ENCODE measurements at places on chromosomes 4 and X.

DNA sequence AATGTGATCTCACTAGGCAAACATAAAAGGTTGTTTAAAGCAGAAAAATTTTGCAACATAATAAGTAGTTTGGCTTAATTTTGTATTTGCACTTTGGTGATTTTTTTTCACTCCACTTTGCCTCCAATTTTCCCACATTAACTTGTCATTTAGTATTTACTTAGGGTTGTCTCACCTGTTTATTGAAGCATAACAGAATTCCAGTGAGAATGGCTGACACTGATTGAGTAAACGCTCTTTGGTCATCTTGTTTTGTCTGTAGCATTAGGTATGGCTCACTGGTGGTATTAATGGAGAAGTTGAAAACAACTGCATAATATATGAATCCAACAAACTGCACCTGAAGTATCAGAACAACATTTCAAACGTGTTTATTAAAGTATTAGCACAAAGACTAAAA, 799.5 kb upstream of the ADGRL3 start:
- no peak for DNase-seq

DNA sequence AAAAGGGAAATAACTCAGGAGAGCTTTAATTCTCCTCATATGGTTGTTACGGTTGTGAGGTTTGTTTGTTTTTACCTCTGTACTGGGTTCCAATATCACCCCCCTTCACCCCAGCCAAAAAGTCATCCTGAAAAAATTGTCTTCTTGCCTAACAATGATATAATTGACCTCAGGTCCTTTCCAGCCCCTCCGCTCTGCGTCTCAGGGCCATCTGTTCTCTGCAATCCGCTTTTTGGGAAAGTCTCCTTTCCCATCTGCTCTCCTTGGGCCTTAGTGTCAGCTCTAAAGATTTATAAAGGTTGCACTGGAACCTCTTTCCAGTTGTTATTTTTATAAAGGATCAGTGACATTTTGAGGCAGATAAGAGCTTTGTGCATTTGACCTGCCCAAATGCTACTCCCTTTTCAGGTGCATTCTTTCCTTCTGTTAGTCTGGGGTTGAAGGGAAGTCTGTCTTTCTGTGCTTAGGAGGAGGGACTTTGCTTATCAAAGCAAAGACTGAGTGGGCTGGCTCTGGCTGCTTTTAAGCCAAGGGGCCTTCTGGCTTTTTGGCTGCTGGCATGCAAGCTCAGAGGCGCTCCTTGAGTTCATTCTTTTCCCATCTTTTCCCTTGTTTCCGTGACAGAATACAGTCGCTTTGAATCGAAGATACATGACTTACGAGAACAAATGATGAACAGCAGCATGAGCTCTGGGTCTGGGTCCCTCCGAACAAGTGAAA, 34.1 kb downstream of the DLG3 start:
- no peak for DNase-seq

- no peak for DNase-seq
Measured at GRCh38 chrX:39555431-39555830, 542.3 kb downstream of the BCOR start.

- no peak for DNase-seq
Measured at GRCh38 chr4:106340774-106341173, 24.4 kb downstream of the AIMP1 start.

DNA sequence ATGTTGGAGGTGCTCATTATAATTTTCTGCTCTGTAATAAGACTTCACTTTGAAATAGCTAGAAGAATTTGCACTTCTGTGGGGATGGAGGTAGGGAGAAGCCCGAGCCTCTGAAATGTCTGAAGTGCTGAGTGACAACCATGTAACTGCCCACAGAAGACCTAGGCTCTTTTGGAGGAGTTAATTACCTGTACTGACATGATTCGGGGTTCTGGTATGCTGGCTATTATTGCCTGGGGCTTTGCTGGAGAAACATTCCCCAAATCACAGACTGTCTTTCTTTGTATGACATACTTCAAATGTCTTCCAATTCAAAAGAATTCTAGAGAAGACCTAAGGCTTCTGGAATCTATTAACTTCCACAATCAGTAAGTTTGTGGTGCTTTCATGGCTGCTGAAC, 211.2 kb upstream of the POF1B start:
- no peak for DNase-seq

GRCh38 chrX:71563921-71564320, 14.3 kb upstream of the GCNA start:
- no peak for DNase-seq

GRCh38 chr4:97121493-97121892, 1021.8 kb downstream of the STPG2 start:
- no peak for DNase-seq

DNA sequence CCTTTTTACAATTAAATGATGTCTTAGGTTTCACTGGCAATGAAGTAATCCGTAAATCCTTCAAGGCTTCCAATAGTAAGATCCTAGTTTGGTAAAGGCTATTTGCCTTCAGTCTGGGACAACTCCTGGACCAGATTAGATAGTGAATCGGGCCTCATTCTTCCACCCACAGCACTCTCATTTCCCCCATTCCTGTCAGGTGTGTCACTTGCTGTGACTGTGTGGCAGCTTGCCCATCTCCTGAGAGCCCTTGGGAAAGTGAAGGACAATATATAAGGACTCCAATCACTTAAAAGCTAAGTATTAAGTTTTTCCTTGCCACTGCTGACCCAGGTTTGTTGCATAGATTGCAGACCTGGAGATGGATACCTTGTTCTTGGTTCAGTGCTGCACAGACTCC, 3.3 kb upstream of the GASK1B start:
- no peak for DNase-seq

GRCh38 chr4:4658052-4658451, 116.2 kb upstream of the STX18 start:
- DNase-seq, result no peak

DNA sequence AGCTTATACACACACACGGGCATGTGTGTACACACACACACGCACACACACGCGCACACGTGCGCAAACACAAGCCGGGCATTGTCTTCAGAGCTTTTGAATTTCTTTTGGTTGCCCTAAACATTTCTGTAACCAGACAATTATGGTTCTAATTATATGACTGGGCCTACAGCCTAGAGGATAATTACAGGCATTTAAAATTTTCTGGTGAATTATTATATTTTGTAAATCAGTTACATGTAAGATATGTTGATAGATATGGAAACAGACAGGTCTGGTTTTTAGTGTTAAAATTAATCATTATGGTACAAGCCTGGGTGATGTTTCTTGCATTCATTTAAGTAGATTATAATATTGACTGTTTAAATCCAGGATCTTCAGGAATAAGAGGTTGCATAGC, 1120.5 kb downstream of the ADGRL3 start:
- DNase-seq, result no peak

DNA sequence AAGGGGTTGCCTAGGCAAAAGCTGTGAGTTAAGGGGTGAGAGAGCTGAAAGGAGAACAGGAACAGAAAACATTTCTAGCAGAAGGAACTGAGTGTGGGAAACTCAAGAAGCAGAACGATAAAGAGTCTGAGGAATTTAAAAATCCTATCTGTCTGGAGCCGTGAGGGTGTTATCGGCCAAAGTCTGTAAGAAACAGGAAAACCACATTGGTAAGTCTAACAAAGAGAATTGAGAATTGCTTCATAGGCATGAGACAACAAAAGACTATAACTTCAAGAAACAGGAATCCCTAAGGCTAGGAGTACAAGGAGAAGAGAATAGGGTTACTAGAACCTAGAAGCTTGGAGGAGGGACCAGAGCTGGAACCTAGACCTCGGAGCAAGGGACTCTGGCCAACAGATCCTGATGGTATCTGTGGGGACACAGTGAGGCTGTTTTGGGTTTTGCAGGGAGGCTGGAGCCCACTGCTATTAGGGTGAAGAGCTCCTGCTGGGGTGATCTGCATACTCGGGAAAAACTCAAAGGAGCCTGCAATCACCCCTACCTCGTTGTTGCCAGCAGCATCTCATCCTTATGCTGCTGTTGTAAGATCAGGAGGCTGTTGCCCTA, 175.6 kb downstream of the FBXO8 start:
- DNase-seq, result no peak

DNA sequence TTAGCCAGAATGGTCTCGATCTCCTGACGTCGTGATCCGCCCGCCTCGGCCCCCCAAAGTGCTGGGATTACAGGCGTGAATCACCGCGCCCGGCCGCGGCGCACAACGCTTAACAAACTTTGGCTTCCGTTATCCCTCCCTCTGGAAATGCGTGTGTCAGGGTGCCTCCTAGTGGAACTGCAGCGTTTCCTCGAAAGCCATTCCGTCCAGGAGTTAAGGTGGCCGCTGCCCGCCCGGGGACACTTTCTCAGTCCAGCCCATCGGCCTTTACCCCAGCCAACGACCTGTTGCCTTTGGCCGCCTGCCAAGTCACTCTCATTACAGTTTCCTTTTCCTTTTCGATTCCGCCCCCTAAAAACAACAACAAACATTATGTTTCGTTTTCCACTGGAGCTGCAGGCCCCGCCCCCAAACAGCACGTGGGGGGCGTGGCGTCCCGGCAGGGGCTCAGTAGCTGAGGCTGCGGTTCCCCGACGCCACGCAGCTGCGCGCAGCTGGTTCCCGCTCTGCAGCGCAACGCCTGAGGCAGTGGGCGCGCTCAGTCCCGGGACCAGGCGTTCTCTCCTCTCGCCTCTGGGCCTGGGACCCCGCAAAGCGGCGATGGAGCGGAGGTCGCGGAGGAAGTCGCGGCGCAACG, at the start of gene HERC5:
Gene HERC5 (plus strand): TSS at position 450 of the 637 bp plus-strand sequence. CDS start 151 bp downstream, at position 601.
- peak; percentile 95 for DNase-seq

- no peak for DNase-seq
Measured at GRCh38 chrX:120664081-120664480, 34.2 kb upstream of the C1GALT1C1 start.

GRCh38 chr4:55865228-55865806, 11.9 kb downstream of the EXOC1 start:
- DNase-seq, result no peak

DNA sequence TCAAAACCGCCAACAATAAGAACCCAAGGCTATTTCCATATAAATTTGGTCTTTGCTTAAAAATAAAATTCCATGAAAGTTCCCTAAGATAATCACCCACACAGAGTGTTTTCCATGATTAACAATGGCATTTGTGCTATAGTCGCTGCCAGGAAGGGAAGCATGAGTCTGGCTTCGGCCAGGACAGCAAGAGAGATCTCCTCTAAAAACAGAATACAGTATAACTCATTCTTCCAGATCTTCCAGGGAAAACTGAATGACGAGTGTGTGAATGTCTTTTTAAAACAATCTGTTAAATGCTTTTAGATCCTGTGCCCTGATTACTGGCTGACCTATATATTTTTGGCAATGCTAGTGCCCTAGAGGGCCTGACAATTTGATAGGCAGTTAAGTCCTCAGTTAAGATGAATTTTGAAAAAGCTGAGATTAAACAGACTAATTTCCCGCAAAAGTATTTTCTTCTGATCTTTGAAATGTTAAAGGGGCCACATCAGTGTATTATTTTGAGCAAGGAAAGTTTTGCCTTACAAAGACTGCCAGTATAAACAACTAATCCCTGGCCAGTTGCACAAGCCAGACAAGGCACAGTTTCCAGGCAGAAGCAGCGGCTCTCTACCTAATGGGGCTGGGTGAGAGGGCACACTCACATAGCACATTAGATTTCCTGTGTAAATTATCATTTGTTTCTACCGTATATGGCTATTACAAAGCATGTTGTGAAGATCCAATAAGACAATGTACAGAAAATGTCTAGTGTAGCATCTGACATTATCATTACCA, 127.3 kb downstream of the DCHS2 start:
- DNase-seq, result no peak

GRCh38 chr4:3305610-3306371, 13.0 kb downstream of the RGS12 start:
- no peak for DNase-seq

GRCh38 chrX:149036086-149036485, 469.0 kb downstream of the IDS start:
- DNase-seq, result peak; percentile 13

DNA sequence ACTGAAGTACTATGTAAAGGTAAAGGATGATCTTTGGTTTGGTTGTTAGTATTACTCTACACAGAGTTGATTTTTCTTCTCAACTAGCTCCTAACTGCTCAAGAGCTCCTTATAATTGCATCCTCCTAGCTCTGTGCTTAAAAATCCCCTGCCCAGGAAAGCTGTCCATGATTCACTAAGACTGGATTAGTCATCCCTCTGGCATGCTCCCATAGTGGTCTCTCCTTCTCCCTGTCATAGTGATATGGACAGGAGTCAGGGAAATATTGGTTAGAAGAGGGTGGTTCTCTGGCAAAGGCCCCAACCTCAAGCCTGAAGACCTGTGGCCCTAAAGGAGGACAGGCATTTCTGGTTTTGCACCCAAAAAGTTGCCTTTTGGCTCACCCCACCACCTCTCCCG, 242.3 kb upstream of the KCNIP4 start:
- no peak for DNase-seq

- DNase-seq, result no peak
Measured at GRCh38 chrX:125769628-125770027, 396.5 kb downstream of the DCAF12L2 start.

- DNase-seq, result peak; percentile 53
Measured at GRCh38 chr4:82801910-82802521, 3.4 kb upstream of the SCD5 start.

DNA sequence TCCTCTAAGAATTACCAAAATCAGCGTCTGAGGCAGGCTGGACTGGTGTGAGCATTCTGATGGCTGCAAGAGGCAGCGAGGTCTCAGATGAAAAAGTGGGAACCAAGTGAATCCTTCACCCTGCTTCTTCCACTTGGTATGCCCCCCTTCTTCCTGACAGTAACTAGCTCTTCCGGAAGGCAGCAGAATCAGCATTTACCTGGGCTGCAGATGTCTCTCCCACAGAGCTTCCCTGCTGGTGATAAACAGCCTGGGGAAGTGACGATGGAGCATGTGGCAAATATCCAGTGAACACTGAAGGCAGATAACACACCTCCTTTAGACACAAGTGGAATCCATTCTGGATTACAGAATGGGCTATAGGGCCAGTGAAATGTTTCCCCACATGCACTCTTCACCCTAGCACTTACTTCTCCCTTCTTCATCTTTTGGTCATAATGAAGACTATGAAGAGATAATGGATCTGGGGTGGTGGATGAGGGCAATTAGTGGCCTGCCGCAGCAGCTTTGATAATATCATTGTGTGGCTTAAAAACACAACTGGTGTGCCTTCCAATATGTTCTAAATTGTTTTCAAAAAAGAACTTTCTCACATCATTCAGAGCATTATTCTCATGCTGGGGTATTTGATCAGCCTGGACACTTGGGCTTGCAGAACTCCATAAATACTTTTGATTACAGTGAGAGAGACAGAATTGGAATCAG, 60.8 kb upstream of the TBC1D9 start:
- no peak for DNase-seq

GRCh38 chrX:153984351-153985178, 12.0 kb downstream of the TMEM187 start:
- no peak for DNase-seq

Measured in testis (tissue), 5 donors.